ENCODE measurements at places on chromosomes 7 and 10. TPM values are rescaled to one million over a fixed set of nuclear protein-coding genes. Genes with fewer than 3 reads are reported as not detected.

The LRIT1 gene
- not detected for total RNA-seq

The DGKI gene
- total RNA-seq = 1.0 TPM

The HKDC1 gene
- not detected for total RNA-seq

The PALS2 gene
- total RNA-seq = 33.4 TPM

The AUTS2 gene
- total RNA-seq = 43.3 TPM

The FEZF1 gene
- not detected for total RNA-seq

The FIGNL1 gene
- 14.6 TPM for total RNA-seq

The AMPH gene
- 9.4 TPM for total RNA-seq

The TRPV5 gene
- not detected for total RNA-seq

The ASAH2 gene
- total RNA-seq = under 0.01 TPM

The CABCOCO1 gene
- total RNA-seq = 1.0 TPM

The ABCA13 gene
- 0.52 TPM for total RNA-seq

The CLEC5A gene
- total RNA-seq = 0.52 TPM

The WNT8B gene
- not detected for total RNA-seq

The TAS2R4 gene
- 4.2 TPM for total RNA-seq

The MSMB gene
- not detected for total RNA-seq

The SMNDC1 gene
- 14.1 TPM for total RNA-seq

The PNLIPRP3 gene
- under 0.01 TPM for total RNA-seq

The TMEM243 gene
- total RNA-seq = 24.0 TPM

The ADRA2A gene
- 2.1 TPM for total RNA-seq

The PRLHR gene
- not detected for total RNA-seq

The C10orf62 gene
- total RNA-seq = under 0.01 TPM

The AGAP3 gene
- total RNA-seq = 28.7 TPM

The PPP1R17 gene
- not detected for total RNA-seq

The PRF1 gene
- total RNA-seq = 2.1 TPM

The NODAL gene
- not detected for total RNA-seq

The LIPJ gene
- 0.52 TPM for total RNA-seq

The RBP3 gene
- not detected for total RNA-seq

The PTPRN2 gene
- 1.6 TPM for total RNA-seq

The PLAC9 gene
- total RNA-seq = 36.5 TPM

The LLCFC1 gene
- total RNA-seq = not detected

The PIK3CG gene
- total RNA-seq = 5.2 TPM

The MTERF1 gene
- total RNA-seq = 7.3 TPM

All from skeletal muscle tissue (tissue), 5 donors.